Amniotic stem cell (primary cell): ENCODE measurements at places on chromosomes 7 and 10.

DNA sequence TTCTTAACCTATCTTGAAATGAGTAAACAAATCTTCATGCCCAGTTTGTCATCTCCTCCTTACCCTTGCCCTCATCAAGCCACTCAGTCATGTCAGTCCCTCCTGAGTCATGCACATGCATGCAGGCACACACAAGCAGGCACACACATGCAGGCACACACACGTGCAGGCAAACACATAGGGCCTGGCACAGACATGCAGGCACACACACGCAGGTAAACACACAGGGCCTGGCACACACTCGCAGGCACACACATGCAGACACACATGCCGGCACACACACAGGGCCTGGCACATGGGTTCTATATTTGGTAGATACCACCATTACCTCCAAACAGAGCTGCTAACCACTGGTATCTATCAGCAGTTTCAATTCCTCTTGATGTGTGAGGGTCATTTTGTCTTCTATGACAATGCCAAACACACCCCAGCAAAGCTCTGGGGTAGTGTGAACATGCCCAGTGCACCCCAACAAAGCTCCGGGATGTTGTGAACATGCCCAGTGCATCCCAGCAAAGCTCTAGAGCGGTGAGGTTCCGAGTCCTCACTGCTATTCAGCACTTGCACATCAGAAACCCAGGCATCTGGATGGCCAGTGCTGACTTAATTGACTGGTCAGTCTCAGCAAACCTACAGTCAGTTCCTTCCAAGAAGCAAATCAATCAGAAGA, 563.8 kb downstream of the PTPRN2 start:
- no peak for DNase-seq

DNA sequence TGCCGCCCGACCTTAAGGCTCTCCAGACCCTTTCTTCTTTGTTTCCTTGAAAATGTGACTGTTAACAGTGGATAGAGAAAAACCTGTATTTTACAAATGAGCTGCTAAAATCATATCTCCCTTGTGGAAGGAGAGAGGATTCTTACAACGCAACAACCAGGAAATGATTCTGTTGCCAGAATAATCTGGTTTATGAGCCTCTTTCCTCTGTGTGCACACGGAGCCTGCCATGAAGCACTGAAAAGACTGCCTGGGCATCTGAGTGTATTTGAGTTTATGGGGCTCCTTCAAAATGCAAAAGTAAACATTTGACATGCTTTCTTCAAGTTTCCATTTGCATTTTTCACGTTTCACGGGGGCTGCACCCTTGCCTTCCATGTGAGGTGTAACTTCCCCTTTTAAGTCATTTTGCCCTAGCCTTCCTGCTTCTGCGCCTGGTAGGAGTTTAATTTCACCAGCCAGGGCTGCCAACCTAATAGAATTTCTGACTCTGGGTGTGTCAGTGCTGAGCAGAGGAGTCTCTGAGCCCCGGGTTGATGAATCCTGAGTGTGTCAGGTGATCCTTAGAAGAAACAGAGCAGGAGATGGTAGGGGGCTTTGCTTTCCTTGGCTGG, 101.2 kb downstream of the GRB10 start:
- no peak for DNase-seq

DNA sequence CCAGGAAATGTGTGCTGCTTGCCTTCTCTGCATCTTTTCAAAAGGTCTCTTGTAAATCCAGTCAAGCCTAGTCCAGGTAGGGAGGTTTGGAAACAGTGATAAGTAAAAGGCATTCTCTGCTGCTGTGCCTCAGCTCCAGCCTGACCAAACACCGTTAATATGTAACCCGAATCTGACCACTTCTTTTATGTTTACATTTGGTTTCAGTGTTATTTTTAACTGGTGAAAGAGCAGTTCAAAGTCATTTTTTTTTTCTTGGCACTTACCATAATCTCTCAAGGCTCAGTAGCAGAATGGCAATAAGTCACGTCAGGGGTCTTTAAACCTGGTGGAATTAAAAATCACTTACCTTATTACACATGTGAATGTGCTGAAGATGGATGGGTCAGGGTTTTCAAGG, 216.8 kb downstream of the PTEN start:
- DNase-seq, result no peak

GRCh38 chr10:68668972-68669371, 52.1 kb upstream of the CCAR1 start:
- no peak for DNase-seq
